Fibroblast of lung (primary cell): ENCODE measurements at places on chromosomes 12 and 14. TPM values are rescaled to one million over a fixed set of nuclear protein-coding genes. Genes with fewer than 3 reads are reported as not detected.

GRCh38 chr14:28745176-28745575 is 21.4 kb upstream of the FOXG1 start:
- no peak for DNase-seq

CEBPE gene
- total RNA-seq, result not detected in 2 replicates

- DNase-seq, result no peak
Measured at GRCh38 chr14:77467801-77468200, 9.9 kb downstream of the AHSA1 start.

- DNase-seq, result no peak
Measured at GRCh38 chr14:61350427-61351270, 29.3 kb downstream of the PRKCH start.

DNA sequence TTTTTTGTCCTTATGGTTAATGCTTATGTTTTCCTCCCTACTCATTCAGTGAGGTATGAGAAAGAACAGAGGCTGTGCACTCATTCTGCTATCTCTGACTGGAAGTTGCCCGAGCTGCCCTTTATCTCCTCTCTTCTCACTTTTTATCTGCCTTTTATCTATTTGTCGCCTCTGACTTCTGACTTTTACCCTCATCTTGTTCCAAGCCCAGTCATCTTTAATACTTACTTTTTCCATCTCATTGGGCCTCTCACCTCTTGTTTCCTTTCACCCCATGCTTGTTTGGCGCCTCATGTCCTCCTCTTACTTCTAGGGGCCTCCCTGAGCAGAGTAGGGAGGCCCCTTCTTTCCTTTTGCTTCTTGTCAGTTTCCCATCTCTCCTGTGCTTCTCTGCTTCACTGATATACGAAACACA is 50.7 kb downstream of the DIP2B start:
- DNase-seq, result no peak

DNA sequence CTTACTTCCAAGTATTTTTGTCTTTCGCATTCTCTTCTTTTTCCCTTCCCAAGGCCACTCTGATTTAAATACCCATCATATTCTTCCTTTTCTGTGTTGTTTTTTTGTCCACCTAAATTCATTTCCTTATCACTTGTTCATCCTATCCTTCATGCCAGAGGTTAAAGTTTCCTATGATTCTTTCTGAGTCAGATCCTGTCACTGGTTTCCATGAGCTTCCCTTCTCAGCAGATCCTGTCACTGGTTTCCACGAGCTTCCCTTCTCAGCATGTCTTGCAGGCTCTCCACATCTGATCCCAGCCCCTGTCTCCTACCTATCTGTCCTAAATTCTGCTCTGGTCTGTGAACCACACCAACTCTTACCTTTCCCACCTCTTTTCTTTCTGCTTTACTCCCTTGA is 311.8 kb upstream of the RGS6 start:
- peak; percentile 73 for DNase-seq
